ENCODE measurements at places on chromosomes 6 and 20. TPM values are rescaled to one million over a fixed set of nuclear protein-coding genes. Genes with fewer than 3 reads are reported as not detected.

DNA sequence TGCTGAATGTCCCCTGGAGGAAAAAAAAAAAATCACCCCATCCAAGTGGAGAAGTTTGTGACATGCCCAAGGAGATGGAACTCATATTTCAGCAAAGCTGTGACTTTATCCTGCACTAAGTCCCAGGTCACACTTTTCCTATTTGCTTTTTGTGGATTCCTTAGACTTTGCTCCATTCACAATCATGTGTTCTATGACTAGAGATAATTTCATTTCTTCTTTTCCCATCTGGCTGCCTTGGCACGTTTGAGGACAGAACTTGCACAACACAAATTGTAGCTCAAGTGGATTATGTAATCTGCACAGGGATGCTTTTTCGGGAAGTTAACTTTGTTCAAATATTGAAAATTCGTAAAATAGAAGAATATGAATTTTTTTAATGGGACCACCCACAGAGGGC, 100.7 kb upstream of the PTPN1 start:
- DNase-seq: no peak

DNA sequence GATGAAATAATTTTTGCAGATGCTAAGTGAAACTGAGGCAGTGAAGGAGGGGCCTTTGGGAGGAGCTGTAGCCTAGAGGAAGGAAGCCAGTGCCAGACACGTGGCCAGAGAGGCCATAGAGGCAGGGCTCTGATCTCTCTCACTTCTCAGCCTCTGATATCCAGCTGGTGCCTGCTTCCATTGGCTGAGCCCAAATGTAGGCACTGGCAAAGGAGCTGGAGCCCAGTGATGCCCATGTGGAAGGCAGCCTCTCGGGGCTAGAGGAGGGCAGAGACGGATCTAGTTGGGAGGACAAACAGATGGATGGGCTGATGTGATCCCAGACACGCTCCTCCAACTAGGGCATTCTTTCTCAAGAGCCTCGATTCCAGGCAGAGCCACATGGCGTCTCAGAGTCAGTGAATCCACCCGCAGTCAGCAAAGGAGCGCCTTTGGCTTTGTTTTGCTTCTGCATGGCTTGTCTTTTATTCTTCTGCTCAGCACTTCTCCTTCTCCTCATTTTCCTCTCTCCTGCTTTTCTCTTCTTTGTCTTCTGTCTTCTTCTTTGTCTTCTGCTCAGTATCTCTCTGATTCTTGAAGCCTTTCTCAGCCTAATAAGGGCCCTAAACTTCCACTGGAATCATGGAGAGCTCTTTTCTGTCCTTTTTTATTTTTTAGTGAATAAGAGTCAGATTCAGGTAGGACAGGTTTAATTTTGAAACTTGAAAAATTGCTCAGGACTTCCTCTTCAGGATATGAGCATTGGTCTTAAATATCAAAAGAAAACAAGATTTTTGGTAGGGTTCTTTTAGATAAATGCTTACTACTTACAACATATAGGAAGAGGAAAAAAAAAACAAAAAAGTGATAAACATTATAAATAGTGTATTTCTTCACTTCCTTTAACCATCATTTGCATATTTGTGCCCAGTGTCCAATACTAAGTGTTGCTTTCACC, 41.8 kb downstream of the CYP24A1 start:
- DNase-seq: no peak

- no peak for DNase-seq
These were observed 229.5 kb downstream of the THBS2 start for GRCh38 chr6:169024047-169024660.

- DNase-seq: no peak
These were observed 11.8 kb upstream of the TUBB2B start for GRCh38 chr6:3239110-3239830.

- no peak for DNase-seq
These were observed 115.5 kb downstream of the TNFAIP3 start for GRCh38 chr6:137982418-137983189.

DNA sequence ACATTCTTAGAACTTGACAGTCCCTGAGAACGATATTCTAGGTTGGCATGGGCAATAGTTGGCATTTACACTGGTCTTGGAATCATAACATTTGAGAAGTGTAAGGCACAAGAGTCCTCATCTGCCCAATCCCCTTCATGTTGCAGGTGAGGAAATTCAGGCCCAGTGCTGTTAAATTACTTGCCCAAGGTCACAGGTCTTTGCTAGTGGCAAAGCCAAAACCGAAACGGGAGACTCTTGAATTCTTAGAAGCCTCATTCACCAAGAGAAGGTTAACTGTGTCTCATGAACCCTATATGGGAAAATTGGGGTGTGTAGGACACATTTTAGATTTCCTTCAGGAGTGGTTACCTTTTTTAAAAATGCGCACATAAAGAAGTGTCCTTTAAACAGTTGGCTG, 7.2 kb downstream of the E2F3 start:
- DNase-seq: no peak

GRCh38 chr6:35428421-35429149, 23.6 kb upstream of the FANCE start:
- DNase-seq: no peak

GRCh38 chr6:116564921-116565872, 6.1 kb upstream of the RWDD1 start:
- peak; percentile 46 for DNase-seq

The KLHDC3 gene
- total RNA-seq: 81.5 TPM

The TPD52L1 gene
- total RNA-seq: 27.9 TPM

The CALHM6 gene
- 3.9 TPM for total RNA-seq

The BANF2 gene
- not detected for total RNA-seq

The MACROD2 gene
- total RNA-seq: 2.6 TPM

The OTOR gene
- not detected for total RNA-seq

The SLC24A3 gene
- 4.1 TPM for total RNA-seq
